Left hindlimb (tissue), 1 donor: ENCODE measurements at places on chromosomes 13 and 19.

DNA sequence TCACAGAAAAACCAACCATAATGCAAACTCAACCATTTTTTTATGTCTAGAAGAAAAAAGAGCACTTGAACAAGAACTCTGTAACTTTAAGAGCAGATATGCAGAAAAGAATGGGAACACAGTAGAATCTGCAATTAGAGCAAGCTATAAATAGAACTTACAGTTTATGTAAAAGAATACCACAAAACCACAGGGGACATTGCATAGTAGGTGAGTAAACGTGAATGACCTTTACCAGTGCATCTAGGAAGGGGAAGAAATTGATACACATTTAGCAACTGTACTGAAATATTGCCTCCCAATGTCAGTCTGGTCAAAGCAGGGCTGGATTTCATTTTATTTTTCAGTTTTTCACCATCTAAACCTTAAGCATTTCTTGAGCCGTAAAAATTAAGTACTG, 242.2 kb upstream of the EDNRB start:
- DNase-seq: no peak

GRCh38 chr19:3058009-3058820, 4.1 kb downstream of the TLE5 start:
- DNase-seq: peak; percentile 27

- no peak for DNase-seq
Observed at GRCh38 chr19:20165971-20166592, 932 bp upstream of the ZNF486 start.

DNA sequence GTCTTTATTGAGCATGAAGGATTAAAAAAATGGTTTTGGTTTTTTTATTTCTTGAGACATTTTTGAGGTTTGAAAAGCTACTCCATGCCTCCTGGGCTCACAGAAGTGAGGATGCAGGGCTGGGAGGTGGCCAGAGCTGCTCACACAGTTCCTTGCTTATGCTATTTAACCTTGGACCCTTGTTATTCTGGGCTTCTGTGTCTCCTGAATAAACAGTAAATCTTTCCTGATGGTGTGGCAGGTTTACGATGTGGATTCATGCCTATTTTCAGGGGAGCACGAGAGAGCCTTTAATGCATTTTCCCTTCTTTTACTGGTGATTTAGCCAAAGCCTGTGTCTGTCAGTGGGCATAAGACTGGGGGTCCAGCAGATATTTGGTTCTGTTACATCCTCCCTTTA, 34.3 kb upstream of the PCDH8 start:
- DNase-seq: no peak

- no peak for DNase-seq
Observed at GRCh38 chr19:29277102-29277501, 64.2 kb upstream of the UQCRFS1 start.

DNA sequence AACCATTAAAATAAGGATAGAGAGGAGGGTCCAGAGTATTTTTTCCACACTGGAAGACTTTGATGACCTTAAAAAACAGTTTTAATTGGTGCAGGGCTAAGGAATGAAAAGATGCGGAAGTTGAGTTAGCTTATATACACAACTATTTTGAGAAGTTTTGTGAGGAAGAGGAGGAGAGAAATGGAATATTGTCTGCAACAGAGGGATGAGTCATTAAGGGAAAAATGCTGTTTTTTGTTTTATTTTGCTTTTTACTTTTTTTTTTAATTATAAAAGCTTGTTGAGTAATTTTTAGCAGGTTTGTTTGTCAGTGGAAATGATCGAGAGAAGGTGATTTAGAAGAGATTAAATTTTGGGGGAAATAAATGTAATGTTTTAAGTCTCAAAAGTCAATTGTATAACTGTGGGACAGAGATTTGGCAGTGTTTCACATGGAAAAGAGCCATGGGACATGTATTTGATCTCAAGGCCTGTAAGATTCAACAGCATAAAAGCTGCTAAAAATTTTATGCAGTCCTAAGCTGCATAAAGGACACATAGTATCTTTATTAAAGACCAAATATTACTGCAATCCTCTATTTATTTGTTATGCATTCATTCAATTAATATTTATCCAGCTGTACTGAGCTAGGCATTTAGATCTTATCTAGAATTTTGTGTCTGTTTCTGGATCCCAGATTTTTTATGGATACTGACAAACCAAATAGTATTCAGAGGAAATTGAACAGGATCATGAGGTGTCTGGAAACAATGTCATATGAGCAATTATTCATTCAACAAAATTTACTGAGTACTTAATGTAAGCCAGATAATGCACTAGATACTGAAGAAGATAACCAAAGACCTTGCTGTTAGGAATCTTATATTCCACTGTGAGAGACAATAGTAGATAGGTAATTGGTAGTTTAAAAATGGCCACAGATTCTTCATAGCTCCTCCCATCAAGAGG, 72.7 kb downstream of the DNAJC15 start:
- no peak for DNase-seq

DNA sequence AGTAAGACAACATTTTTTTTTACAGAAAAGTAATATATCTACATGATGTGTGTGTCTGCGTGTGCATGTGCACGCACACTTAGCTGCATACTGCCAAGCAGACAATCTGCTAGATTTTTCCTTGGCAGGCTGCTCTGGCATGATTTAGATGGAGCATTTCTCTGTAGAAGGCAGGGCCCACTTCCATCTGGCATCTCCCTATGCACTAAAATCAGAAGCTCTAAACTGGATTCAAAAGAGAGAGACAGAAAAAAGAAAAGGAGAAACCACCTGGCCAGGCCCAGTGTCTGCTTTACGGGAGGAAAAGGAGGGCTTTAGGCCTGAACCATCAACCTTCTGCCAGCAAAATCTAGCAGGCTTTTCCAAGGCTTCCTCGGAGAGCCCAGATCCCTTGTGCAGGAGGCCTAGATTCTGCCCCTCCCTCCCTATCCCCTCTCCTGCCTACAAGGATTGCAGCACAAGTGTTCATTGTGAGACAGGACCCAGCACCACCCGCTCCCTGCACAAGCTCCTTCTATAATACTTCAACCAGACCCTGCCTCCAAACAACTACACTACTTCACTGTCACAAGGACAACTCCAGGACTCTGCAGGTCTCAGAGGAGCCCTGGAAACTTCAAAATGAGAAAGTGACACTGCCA, 99.3 kb downstream of the DOCK9 start:
- peak; percentile 74 for DNase-seq

DNA sequence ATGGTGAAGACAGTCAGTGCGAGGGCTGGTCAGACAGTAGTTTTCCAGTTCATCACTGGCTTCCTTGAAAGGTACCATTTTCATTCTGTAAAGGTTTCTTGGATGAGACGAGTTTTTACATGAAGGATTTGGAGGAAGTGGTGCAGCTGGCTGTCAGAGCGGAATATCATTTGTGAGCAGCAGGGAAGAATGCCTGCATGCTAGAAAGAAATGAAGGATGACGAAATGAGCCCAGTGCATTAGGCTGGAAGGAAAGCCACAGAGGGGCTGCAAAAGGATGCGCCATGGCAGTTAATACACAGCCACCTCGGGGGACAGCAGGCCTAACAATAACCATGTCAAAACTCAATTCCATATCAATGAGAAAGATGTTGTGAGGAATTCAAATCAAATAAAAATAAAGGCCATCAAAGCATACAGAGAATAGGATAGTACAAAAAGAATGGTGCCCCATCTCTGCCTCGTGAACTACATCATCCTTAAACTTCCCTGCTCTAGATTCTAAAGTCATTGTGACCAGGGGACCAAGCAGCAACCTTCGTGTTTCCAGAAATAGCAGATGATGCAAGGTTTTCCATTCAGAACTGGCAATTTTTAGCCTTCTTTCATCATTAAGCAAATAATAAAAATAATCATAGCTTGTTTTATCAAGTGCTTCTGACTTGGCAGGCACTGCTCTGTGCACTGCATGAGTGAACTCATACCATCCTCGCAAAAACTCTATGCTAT, 504.2 kb downstream of the RFC3 start:
- DNase-seq: no peak

GRCh38 chr13:86946734-86947133, 724.4 kb upstream of the SLITRK5 start:
- DNase-seq: no peak

GRCh38 chr13:76446191-76446590, 440.0 kb downstream of the KCTD12 start:
- DNase-seq: no peak

DNA sequence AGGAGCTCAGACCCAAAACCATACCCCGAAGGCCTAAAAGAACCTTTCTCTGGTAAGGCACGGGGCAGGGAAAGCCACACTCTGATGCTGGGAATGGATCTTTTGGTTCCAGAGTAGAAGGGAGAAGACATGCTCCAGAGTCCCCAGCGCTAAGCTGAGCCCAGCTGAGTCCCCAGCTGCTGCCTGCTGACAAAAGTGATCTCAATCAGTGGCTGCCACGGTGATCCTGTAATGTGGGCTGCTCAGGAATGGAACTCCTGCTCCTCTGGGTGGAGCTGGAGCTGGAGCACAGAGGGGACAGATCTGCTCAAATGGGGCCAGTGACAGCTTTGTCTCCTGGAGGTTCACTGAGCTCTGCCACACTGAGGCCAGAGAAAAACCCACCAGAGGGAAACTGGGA, 70.5 kb downstream of the MLLT1 start:
- no peak for DNase-seq

GRCh38 chr13:113275387-113275786, 21.7 kb upstream of the LAMP1 start:
- DNase-seq: no peak

GRCh38 chr19:40238775-40239174, 12.3 kb upstream of the CCNP start:
- no peak for DNase-seq

DNA sequence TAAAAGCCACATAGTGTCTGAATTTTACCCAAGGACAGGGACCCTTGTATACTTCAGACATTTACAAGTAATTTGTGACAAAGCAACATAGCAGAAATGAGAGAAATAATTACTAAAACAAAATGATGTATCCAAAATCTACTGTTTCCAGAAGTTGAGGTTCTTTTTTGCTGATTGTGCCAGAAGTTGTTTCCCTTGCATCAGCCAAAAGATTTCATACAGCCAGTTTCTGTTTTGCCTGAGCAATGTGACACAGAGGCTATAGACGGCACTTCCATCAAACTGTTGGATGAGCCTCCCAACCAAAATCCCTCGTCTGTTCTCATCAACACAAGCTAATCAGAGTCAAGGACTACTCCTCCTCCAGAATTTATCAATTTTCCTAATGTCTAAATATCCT, 913.2 kb upstream of the GPC6 start:
- no peak for DNase-seq

- DNase-seq: no peak
Observed at GRCh38 chr19:38055655-38056521, 148.9 kb downstream of the SIPA1L3 start.

DNA sequence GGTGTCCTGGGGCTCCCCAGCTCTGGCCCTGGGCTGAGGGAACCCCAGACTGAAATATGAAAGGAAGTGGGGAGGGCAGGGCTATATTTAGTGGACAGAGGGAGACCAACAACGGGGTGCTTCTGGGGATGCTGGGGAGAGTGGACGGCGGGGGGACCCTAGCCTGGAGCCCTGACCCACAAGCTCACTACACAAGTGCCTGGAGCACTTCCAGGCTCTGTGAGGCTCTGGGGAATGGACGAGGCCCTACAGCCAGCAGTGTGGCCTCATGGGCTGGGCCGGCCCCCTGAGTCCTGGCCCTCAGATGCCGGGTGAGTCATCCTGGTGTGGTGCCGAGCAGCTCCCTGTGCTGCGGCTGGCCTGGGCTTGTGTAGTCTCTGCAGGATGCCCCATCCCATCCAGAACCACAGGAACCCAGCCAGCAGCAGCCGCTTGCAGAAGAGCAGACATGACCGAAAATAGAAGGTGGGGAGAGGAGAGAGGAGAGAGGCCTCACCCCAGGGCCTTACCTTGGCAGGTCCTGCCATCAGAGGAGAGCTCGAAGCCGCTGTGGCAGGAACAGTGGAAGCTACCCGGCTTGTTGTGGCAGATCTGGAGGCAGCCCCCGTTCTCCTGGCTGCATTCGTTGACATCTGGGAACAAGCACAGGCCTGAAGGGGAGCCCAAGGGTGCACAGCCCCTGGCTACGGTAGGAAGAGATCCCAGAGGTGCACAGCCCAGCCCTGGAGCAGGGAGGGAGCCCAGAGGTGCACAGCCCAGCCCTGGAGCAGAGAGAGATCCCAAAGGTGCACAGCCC, 26.1 kb downstream of the GAS6 start:
- peak; percentile 88 for DNase-seq

GRCh38 chr13:51666374-51666773, 82.1 kb downstream of the WDFY2 start:
- DNase-seq: no peak

DNA sequence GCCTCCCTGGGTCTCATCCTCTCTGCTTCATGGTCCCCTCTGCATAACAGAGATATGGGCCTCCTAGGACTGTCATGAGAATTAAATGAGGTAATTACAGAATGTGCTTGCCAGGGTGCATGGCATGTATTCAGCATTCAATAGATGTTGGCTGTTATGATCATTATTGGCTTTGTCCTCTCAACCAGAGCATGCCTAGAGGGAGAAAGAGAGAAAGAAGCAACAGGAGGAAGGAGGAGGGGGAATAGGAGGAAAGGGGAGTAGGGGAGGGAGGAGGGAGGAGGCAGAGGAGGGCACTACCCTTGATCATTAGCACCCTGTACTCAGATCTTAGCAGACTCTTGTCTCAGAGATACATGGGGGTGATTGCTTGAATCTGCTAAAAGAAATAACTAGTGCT, 41.0 kb upstream of the SIAH3 start:
- no peak for DNase-seq

DNA sequence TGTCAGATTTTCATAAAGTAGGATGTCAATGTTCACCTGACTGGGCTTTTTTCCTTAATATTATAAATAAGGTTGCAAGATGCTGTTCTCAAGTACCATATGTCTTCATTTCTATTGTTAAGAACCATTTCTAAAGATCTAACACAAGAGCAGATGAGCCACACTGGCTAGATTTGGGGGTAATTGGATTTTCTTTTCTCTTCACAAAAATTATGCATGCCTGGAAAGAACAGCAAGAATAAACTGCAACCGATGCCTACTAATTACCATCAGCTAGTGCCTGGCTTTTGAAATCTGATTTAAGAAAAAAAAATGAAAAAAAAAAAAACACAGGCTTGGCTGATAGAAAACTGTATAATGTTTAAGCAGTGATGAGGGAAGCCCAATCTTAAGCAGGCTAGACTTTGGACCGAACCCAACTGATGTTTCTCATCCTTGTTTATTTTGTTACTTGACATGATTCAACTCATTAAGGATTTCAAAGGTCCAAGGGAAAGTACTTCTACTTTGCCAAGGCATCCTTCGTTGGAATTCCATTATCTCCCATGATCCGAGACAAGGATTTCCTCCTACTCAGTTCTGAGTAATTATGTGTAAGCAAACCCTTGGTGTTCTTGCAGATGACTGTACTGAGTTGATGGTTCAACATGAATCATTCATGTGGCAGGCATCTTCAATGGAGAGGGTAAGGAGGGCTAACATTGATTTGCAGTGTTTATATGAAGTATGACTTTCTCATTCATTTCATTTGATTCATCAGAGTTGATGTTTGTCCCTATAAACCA, 300.5 kb downstream of the SPRY2 start:
- no peak for DNase-seq

GRCh38 chr13:39317291-39317690, 279.0 kb downstream of the NHLRC3 start:
- peak; percentile 39 for DNase-seq
